Stimulated activated CD8-positive, alpha-beta memory T cell treated with anti-CD3 and anti-CD28 coated beads, Interleukin-15, amount 100 ng/mL, for 4 hours (primary cell): ENCODE measurements at places on chromosomes 12 and 14.

DNA sequence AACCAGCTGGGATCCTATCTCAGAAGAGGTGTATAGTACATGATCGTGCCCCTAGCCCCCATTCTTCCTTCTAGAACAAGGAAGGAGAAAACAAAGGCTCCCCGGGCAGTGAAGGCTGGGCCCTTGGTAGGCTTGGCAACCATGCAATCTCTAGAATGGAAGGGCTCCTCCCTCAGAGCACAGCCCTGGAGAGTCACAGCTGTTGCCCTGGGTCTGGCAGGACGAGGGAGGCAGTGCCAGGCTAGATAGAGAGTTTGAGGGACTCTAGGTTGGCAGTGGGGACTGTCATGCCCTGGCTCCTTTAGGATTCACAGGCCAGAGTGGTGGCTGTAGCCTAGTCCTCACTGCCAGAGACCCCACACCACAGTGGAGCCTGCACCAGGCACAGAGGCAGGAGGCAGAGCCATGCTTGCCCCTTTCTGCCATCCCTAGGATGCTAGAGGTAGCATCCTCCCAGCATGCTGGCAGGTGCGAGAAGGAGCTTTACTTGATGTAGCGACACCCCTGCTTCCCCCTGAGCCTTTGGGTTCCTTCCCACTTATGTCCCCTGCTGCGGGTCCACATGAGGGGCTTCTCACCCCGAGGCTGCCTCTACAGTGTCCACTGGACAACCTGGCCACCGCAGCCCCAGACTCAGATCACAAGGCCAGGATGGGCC is 33.4 kb upstream of the CIPC start:
- DNase-seq: no peak

DNA sequence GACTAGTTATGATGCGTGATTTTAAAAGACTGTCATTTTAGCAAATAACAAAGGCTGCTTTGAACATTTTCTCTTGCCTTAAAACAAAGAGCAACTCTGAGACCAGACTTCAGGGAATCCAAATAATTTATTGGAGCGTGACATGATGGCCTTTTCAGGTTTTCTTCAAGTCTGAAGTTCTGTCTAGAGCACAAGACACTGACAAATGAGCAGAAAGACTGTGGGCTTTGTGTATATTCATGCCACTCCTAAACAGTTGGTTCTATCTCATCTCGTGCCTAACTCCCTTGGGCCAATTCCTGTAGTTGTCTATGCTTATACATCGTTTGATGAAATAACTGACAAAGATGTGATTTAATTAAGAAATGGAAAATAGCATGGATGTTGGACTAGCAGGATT is 47.5 kb downstream of the IFT81 start:
- DNase-seq: no peak

- DNase-seq: no peak
Measured at GRCh38 chr12:93736640-93737178, 59.5 kb downstream of the CRADD start.

DNA sequence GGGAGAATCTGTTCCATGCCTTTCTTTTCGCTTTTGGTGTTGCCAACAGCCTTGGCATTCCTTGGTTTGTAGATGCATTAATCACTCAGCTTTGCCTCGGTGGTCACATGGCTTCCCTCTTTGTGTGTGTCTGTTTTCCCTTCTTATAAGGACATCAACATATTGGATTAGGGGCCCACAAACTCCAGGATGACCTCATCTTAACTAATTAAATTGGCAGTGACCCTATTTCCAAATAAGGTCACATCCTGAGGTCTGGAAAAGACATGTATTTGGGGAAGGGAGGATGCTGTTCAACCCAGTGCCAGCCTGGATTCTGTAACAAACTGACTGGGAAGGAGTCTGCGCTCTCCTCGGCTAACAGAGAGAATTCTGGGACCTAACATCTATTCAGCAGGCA is 365.7 kb upstream of the FKBP4 start:
- DNase-seq: no peak

DNA sequence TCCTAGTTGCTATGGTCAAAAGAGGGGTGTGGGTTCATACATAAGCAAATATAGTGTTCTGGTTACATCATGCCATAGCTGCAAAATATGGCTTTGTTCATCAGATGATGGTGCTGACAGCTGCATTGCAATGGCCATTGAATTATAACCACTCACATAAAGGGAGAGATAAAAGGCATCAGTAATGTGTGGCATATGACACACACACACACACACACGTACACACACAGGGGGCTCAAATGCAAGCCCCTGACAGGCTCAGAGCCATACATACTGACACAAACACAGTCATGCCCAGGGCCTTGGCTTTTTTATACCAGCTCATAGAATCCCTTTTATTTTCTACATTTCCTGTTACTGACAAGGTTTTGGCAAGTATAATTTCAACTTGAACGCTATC is 698.9 kb downstream of the BCL11B start:
- DNase-seq: no peak

- DNase-seq: no peak
Measured at GRCh38 chr12:52912711-52913430, 8.0 kb upstream of the KRT8 start.

- DNase-seq: no peak
Measured at GRCh38 chr14:65940056-65940735, 527.7 kb downstream of the FUT8 start.

DNA sequence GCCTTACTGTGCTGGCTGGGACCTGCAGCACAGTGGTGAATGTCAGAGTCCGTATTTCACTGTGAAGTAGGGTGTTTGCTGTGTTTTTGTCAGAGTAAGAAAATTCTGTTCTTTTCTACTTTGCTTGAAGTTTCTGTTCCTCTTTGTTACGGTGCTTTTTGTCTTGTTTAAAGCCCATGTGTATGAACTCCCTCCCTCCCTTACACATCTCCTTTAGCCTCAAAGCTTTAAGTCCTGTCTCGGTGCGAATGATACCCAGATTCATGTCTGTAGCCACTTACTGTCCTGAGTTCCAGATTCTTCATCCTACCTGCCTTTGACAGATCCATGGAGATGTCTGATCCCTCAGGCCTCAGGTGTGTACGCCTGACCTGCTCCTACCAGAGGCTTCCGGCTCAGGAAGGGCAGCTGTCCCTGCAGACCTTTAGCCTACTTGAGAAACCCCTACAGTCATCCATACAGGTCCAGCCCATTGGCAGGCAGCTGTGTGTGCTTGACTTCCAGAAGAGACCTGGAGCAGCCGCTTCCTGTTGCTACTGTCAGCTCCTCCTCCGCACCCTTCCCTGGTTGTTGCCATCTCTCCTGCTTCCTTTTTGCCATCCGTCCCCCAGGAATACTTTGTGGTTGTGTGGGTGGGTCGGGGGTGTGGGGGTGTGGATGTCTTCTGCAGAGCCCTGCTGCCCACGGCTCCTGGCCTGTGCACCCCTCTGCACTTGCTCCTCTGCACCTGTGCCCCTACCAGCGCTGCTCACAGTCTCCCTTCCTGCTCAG is 72.9 kb downstream of the DDX51 start:
- DNase-seq: no peak
